CD8-positive, alpha-beta T cell (primary cell): ENCODE measurements at places on chromosomes 5 and 9.

- DNase-seq = no peak
Observed at GRCh38 chr5:89380635-89381034, 497.7 kb upstream of the MEF2C start.

DNA sequence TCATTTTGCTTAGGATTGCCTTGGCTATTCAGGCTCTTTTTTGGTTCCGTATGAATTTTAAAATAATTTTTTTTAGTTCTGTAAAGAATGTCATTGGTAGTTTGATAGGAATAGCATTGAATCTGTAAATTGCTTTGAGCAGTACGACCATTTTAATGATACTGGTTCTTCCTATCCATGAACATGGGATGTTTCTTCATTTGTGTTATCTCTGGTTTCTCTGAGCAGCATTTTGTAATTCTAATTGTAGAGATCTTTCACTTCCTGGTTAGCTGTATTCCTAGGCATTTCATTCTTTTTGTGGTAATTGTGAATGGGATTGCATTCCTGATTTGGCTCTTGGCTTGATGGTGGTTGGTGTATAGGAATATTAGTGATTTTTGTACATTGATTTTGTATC is 6.3 kb upstream of the UBE2QL1 start:
- no peak for DNase-seq

DNA sequence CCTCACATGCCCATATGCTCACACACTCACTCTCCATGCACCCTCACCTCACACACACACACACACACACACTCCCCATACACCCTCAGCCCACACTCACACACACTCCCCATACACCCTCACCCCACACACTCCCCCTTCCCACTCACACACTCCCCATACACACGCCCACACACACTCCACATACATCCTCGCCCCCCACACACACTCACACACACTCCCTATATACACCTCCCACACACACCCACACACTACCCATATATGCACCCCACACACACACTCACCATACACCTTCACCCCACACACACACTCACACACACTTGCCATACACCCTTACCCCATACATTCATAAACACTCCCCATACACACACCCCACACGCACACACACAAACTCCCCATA is 550.7 kb upstream of the DAP start:
- no peak for DNase-seq

DNA sequence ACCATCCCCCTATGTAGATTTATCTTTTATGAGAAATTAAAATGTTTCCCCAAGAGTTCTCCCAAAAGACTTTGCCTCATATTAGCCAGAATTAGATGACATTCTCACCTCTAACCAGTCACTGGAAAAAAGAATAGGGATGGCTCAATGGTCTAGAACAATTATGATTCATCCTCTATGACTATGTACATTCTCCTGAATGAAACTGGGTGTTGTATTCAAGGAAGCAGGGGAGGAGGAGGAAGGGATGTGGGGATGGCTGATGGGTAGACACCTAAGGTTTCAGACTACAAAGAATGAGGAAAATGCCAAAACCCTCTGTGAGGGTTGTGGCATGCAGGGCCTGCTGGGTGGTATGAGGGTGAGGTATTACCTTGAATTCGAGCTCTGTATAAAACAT is 49.5 kb upstream of the BRINP1 start:
- DNase-seq = no peak

DNA sequence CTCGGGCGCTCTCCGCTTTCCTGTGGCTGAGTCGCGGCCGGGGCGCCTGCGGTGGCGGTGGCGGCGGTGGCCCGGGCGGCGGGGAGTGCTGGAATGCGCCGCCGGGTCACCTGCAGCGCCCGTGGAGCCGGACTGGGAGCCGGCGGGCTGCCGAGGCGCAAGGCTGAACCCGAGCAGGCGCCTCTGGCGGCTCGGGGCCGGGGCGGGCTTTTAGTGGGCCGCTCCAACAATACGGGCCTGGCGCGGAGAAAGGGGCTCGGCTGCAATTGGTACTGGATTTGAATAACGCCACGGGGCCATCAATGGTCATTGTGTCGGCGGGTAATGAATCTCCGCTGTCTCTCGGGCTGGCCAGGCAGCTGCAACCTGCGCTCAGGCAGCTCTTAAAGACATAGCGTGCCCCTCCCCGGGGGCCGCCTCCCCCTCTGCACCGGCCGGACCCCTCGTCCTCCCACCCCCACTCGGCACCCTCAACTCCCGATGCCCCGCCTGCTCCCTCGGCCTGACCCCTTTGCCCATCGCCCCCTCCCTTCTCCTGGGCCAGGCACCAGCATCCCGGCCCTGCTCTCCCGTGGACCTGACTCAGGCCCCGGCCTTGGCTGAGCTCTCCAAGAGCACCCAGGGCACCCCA is 22.1 kb downstream of the URM1 start:
- DNase-seq = no peak

- no peak for DNase-seq
Observed at GRCh38 chr9:19424176-19424779, 15.5 kb downstream of the ACER2 start.
